ENCODE measurements at places on chromosomes 13 and 19. TPM values are rescaled to one million over a fixed set of nuclear protein-coding genes. Genes with fewer than 3 reads are reported as not detected.

NFIX gene
- total RNA-seq, result 19.7 TPM

ALG11 gene
- 15.7 TPM for total RNA-seq

SH2D3A gene
- 43.4 TPM for total RNA-seq

TSHZ3 gene
- not detected for total RNA-seq

SPACA4 gene
- not detected for total RNA-seq

TEX101 gene
- total RNA-seq, result not detected

KASH5 gene
- 0.39 TPM for total RNA-seq

ZNF418 gene
- 7.5 TPM for total RNA-seq

PSG3 gene
- total RNA-seq, result not detected

- no peak overlapping the region for H3K4me3 ChIP-seq
- peaks cover 6% of the 10 kb centered on the region for H3K4me1 ChIP-seq
- no peaks in the 10 kb centered on the region for H3K36me3 ChIP-seq
- H3K27ac ChIP-seq, result no peak overlapping the region
- DNase-seq, result no peak
Observed at GRCh38 chr13:40776681-40777165, 5.7 kb upstream of the MRPS31 start.

DNA sequence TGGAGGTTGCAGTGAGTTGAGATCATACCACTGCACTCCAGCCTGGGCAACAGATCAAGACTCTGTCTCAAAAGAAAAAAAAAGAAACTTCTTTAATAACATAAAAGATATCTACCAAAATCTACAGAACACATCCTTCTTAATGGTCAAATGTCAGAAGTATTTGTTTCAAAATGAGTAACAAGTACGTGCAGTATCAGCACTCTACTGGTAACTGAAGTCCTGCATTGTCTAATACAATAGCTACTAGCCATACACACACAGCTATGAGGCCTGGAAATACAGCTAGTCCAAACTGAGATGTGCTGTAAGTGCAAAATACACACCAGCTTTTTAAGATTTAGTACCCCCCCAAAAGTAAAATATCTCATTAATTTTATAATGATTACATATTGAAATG lies 88.1 kb downstream of the TSC22D1 start:
- H3K36me3 ChIP-seq, result 0 out of 2 replicates have a peak, but pooled peaks cover 10% of the 10 kb centered on the region
- H3K27me3 ChIP-seq, result no peaks in the 10 kb centered on the region
- peaks cover 3% of the 10 kb centered on the region for H3K4me1 ChIP-seq
- H3K4me3 ChIP-seq, result no peak overlapping the region

- H3K4me3 ChIP-seq, result no peak overlapping the region
- DNase-seq, result no peak
- H3K27ac ChIP-seq, result no peak overlapping the region
- no peaks in the 10 kb centered on the region for H3K27me3 ChIP-seq
- H3K4me1 ChIP-seq, result peaks cover 30% of the 10 kb centered on the region
Observed at GRCh38 chr13:97113231-97114001, 108.7 kb upstream of the MBNL2 start.

DNA sequence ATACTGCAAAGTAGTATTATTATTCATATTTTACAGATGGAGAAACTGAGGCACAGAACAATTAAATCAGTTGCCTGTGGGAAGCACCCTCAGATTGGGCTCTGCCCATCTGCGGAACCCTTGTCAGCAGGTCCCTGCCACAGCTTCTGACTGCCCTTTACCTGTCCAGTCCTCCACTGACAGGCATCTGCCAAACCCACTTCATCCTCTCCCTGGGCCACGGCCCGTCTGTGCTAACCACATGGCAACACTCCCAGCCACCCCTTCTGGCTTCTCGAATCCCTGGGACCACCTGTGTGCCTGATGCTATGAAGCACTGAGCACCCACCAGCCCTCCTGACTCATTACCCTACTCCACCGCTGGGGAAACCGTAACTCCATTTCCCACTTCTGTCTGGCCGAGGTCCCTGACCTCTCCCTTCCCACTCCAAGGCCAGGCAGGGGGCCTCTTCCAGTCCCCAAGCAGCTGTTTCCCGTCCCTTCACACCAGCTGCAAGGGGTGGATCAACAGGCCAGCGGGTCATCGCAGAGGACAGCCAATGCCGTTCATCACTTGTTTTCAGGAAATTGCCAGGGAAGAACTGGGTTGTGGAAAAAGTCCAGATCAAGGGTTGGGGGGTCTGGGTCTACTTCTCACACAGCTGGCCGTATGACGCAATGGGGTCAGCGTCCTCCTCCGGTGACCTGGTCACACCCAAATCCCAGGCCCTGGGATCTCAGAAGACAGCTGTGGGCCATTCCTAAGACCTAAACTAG lies 2.5 kb downstream of the KANK3 start:
- no peak for DNase-seq
- no peak overlapping the region for H3K27ac ChIP-seq
- no peaks in the 10 kb centered on the region for H3K27me3 ChIP-seq
- no peak overlapping the region for H3K4me3 ChIP-seq
- peaks cover 8% of the 10 kb centered on the region for H3K4me1 ChIP-seq

DNA sequence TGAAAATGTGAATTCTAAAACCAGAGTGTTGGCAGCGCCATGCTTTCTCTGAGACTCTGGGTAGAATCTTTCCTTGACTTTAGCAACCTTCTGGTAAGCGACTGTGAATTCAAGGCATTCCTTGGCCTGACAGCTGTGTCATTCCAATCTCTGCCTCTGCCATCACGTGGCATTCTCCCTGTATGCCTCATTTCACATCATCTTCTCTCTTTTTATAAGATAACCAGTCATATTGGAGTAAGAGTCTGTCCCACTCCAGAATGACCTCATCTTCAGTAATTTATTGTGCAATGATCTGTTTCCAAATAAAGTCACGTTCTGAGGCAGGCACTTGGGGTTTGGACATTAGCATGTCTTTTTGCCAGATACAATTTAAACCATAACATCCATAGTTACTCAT lies 103.4 kb upstream of the POSTN start:
- no peak overlapping the region for H3K27ac ChIP-seq
- H3K36me3 ChIP-seq, result no peaks in the 10 kb centered on the region
- H3K4me3 ChIP-seq, result no peak overlapping the region
- no peak for DNase-seq
- H3K27me3 ChIP-seq, result no peaks in the 10 kb centered on the region

DNA sequence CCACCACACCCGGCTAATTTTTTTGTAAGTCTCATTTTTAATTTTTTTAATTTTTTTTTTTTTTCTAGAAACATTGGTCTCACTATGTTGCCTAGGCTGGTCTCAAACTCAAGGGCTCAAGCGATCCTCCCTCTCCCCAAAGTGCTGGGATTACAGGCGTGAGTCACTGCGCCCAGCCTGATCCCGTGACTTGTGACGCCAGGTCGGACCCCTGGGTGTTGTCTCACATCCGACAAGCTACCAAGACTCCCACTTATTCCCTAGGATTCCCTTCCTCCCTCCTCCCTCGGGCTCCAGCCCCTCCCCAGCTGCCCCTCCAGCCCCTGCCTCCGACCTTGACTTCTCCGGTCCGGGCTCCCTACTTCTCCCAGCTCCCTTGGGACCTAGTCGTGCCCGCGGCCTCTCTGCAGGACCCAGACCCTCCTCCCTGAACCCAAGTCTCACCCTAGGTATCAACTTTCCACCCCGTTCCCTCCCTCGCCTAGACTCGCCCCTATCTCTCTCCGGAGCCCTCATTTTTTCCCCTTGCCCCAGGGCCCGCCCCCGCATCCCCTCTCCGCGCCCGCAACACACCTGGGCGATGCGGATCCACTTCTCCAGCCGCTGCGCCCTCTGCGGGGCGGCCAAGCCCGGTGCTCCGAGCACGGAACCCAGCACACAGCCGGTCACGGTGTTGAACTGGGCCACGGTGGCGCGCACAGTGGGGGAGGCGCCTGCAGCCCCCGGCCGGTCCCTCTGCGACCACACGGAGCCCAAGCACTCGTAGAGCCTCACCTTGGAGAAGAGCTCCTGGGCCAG lies 13.1 kb downstream of the RGL3 start:
- no peaks in the 10 kb centered on the region for H3K27me3 ChIP-seq
- H3K4me3 ChIP-seq, result no peak overlapping the region
- DNase-seq, result no peak
- peaks cover 13% of the 10 kb centered on the region for H3K36me3 ChIP-seq
- H3K4me1 ChIP-seq, result no peaks in the 10 kb centered on the region

GRCh38 chr19:45440873-45441654 lies 17.3 kb upstream of the ERCC1 start:
- no peaks in the 10 kb centered on the region for H3K27me3 ChIP-seq
- no peak overlapping the region for H3K27ac ChIP-seq
- no peak for DNase-seq
- H3K4me3 ChIP-seq, result no peak overlapping the region

DNA sequence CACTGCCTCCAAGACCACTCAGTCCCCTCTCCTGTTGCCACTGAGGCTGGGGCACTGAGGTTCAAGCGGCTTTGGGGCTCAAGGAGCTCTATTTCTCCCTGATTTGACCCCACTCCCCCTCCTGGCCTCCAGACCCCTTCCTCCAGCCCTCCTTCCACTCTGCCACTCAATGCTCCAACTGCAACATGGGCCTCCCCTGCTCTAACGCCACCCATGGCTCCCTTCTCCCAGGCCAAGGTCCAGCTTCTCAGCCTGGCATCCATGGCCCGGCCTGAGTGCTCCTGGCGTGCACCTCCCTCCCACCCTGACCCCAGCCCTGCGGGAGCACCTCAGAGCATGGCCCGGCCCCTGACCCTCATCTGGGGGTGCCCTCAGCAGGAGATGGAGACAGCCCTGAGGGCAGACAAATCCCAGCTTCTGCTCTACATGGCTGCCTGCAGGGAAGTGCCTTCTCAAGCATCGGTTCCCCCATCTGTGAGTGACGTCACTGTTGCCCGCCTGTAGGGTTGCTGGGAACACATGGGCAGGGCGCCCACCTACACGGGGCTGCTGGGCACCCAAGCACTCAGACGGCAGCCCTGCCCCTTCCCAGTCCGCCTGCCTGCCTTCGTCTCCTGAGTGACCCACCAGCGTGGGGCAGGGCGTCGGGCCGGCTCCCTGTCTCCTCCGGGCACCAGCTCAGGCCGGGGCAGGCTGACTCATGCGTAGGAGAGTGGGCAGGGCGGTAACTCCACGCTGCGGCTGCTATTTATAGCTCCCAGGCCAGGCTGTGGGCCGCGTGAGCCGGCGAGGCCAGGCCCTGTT lies 1.6 kb upstream of the DIRAS1 start:
- no peak overlapping the region for H3K4me3 ChIP-seq
- DNase-seq, result peak; percentile 37

DNA sequence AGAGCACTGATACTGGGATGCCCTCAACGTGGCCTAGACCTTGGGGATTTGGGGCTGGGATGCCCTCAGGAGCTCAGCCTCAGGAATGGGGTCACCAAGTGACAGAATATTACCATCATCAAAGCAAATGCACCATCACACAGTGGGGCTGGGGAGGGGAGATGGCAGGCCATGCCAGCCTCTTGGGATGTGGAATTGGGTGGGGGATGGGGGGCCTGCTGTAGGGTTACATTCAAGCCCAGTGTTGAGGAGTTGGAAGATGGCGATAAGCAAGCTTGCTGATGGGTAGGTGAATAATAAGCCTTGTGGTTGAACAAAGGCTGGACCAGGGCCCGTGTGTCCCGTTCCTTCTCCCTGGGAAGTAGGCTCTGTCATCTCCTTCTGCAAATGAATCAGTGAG lies 69.1 kb upstream of the GPR12 start:
- H3K4me3 ChIP-seq, result no peak overlapping the region
- H3K27ac ChIP-seq, result no peak overlapping the region
- no peaks in the 10 kb centered on the region for H3K36me3 ChIP-seq
- peaks cover 84% of the 10 kb centered on the region for H3K27me3 ChIP-seq

DNA sequence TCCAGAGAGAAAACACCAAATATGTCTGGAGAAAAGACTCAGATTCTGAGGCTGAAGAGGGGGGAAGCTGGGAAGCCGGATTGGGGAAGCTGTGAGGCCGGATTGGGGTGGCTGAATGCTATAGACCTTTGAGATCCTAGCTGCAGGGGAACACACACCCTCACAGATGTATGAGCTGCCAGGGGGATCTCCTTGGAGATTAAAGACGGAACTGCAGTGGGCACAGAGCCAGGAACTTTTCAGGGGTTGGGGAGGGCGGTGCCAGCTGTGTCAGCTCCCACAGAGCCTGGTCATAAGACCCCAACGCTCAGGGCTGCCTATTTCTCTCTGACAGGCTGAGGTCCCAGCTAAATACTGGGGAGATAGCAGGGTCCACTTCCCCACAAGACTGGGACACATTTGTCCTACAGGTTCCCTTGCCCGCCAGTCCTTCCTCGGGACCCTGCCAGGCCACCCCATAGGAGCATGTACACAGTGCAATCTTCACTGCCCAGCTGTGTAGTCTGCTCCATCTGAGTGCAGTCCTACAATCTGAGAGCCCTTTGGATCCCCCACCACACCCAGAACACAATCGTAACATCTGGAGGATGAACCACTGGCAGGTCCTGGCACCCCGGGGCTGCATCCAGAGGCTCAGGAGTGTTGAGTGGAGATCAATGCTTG lies 1893.9 kb downstream of the PCDH9 start:
- H3K4me1 ChIP-seq, result no peaks in the 10 kb centered on the region
- no peak overlapping the region for H3K4me3 ChIP-seq
- no peaks in the 10 kb centered on the region for H3K27me3 ChIP-seq
- H3K27ac ChIP-seq, result no peak overlapping the region
- no peaks in the 10 kb centered on the region for H3K36me3 ChIP-seq
- DNase-seq, result no peak

DNA sequence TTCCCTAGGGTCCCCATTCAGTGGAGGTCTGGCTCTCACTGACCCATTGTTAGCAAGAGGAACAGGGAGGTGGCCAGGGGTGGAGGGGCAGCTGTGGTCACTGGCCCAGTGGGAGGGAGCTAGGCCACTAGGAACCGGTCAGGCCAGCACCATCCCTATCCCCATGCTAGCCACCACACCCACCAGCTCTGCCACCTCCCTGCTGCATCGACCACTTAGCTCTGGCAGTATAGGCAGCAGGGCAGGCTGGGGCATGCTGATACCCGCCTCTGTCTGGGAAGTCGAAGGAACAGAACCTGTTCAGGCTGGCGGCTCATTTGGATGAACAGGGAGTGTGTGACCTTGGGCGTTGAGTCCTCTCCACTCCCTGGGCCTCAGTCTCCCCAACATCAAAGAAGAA lies 4.7 kb downstream of the PPP1R13L start:
- H3K4me3 ChIP-seq, result no peak overlapping the region
- H3K27me3 ChIP-seq, result no peaks in the 10 kb centered on the region
- peaks cover 17% of the 10 kb centered on the region for H3K4me1 ChIP-seq
- no peaks in the 10 kb centered on the region for H3K36me3 ChIP-seq
- no peak overlapping the region for H3K27ac ChIP-seq

DNA sequence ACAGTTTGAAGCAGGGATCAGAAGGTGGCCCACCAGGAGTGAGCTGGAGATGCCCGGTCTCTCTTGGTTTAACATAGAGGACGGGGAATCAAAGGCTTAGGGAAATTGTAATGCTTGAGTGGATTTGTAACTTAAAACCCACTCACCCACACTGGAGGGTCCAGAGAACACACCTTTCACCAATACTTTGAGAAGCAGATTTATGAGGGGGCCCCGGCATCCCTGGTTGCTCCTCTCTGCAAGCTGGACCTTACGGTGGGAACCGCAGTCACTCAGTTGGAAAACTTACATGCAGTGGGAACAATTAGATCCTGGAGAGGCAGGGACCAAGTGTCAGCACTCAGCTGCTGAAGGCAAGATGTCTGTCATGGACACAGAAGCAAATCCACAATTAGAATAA lies 20.5 kb downstream of the PPP5C start:
- no peak overlapping the region for H3K27ac ChIP-seq
- 0 out of 2 replicates have a peak, but pooled peaks cover 10% of the 10 kb centered on the region for H3K36me3 ChIP-seq

GRCh38 chr13:98541191-98541590 lies 35.7 kb downstream of the STK24 start:
- no peaks in the 10 kb centered on the region for H3K27me3 ChIP-seq
- no peak overlapping the region for H3K27ac ChIP-seq
- H3K36me3 ChIP-seq, result peaks cover 8% of the 10 kb centered on the region
- H3K4me3 ChIP-seq, result no peak overlapping the region
- H3K4me1 ChIP-seq, result peaks cover 20% of the 10 kb centered on the region
- DNase-seq, result no peak

Measured in PC-9 (cell line).